Stimulated activated CD4-positive, alpha-beta T cell treated with anti-CD3 and anti-CD28 coated beads, Interleukin-12 subunit alpha, Interleukin-12 subunit beta, amount 100 ng/mL, for 4 hours (primary cell): ENCODE measurements at places on chromosomes 4 and X.

DNA sequence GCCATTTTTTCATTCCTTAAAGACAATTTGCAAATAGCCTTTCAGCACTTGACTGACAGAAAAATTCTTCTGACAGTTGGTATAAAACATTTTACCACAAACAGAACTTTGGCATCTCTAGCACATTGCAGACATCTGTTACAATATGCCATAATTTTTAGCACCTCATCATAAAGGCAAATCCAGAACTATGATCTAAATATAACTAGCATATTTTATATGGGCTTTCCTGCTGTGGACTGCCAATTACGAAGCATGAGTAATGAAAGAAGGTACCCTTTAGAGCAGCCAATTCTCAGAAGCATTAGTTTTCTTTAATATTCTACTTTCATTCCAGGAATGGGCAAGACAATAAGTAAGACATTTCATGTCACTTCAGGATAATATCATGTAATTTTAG, 647.4 kb upstream of the GALNT7 start:
- no peak for DNase-seq

GRCh38 chr4:153520801-153521329, 54.7 kb downstream of the TMEM131L start:
- DNase-seq, result no peak

- DNase-seq, result no peak
Observed at GRCh38 chr4:185559915-185560281, 24.6 kb upstream of the PDLIM3 start.

GRCh38 chr4:14583752-14584151, 418.5 kb upstream of the CPEB2 start:
- no peak for DNase-seq
